Ureter (tissue), 1 donor: ENCODE measurements at places on chromosomes 13 and 19. TPM values are rescaled to one million over a fixed set of nuclear protein-coding genes. Genes with fewer than 3 reads are reported as not detected.

GRCh38 chr19:1700733-1701663, 48.6 kb upstream of the TCF3 start:
- DNase-seq: no peak

DNA sequence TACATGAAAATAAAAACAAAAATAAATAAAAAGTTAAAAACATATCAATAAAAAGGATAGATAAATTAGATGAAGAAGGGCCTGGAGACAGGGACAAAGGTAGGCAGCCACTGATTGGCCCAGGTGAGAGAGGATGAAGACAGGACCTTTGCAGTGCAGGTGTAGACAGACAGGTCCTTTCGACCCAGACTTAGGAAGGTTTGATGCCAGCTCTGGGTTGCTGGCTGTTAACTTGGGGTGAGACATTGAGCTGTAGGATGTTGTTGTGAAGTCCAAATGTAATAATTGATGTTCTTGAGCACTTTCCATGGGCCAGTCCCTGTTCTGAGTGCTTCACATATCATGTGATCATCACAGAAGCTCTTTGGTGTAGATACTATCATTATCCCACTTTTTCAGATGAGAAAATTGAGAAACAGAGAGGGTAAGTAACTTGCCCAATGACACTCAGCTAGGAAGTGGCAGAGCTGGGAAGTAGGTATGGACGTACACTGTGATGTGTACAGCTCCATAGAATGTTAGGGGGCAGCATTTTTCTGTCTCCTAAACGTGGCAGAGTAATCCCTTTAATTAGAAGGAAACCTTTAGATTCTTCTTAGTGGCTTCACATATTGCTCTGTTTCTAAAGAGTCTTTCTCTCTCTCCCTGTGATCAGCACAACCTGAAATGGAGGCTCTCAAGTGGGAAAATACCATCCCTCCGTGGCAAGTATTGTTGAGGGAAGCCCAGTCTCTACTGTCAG, 76.0 kb upstream of the STK24 start:
- DNase-seq: no peak

DNA sequence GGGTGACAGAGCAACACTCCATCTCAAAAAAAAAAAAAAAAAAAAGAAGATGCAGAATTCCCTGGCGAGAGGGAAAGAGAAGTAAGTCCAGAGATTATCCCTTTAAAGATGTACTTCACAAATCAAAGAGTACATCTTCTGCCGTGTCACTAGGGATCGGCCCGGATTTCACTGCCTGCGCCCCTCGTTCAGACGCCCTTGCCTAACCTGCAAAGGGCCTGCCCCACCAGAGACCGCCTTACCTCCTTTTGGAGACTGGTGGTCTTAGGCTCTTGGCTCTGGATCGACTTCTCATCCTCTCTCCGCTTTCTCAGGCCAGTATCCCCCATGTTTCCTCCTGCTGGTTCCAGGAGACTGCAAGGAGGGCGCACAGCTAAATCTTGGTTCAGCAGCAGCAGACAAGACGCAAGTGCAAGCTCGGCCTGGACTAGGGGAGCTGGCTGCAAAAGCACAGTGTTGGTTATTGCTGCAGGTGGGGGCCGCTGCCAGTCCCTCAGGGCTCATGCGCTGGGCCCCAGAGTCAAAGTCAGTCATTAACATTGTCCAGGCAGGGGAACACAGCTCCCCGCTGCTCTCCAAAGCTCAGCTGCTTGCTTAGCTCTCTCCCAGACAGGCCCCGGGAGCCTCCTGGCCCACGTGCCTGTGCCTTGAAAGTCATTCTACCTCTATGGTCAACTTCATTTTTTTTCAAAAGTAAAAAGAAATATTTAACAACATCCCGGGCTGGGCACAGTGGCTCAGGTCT, 1.2 kb downstream of the SLC7A9 start:
- no peak for DNase-seq

The LGI4 gene
- 15.5 TPM for total RNA-seq

The C19orf12 gene
- 25.4 TPM for total RNA-seq

The RFPL4AL1 gene
- total RNA-seq: not detected
